Activated CD4-positive, alpha-beta T cell treated with anti-CD3 and anti-CD28 coated beads, Interleukin-2, amount 50 U/mL, for 4 hours (primary cell): ENCODE measurements at places on chromosomes 1 and 21.

- DNase-seq, result no peak
Observed at GRCh38 chr1:35870651-35871309, 12.2 kb upstream of the AGO1 start.

GRCh38 chr21:29372063-29372802 lies 73.5 kb downstream of the BACH1 start:
- DNase-seq, result peak; percentile 18

DNA sequence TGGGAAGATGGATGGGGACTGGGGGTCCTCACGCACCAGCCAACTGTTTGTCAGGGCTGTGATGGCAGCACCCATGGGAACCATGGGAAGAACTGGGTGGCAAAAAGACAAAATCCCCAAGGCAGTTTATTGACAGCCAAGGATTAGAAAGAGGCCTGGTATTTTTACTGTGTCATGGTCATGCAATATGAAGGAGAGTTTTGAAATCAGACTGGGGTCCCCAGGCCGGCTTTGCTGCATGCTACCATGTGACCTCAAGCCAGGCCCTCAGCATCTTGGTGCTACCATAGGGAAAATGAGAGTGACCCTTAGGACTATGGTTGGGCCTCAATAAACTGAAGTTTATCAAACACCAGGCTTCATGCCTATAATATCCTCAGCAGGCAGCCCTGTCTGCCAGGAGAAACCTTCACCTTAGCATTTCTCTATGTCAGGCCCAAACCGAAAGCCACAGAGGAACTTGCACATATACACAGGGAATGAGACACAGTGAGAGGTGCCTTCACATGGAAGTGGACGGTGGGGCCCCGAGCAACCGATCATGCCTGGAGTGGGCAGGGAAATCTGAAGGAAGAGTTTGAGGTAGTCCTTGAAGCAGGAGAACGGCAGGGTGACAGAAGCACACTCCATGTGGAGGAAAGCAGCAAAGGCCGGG lies 203.2 kb downstream of the HIVEP3 start:
- no peak for DNase-seq

DNA sequence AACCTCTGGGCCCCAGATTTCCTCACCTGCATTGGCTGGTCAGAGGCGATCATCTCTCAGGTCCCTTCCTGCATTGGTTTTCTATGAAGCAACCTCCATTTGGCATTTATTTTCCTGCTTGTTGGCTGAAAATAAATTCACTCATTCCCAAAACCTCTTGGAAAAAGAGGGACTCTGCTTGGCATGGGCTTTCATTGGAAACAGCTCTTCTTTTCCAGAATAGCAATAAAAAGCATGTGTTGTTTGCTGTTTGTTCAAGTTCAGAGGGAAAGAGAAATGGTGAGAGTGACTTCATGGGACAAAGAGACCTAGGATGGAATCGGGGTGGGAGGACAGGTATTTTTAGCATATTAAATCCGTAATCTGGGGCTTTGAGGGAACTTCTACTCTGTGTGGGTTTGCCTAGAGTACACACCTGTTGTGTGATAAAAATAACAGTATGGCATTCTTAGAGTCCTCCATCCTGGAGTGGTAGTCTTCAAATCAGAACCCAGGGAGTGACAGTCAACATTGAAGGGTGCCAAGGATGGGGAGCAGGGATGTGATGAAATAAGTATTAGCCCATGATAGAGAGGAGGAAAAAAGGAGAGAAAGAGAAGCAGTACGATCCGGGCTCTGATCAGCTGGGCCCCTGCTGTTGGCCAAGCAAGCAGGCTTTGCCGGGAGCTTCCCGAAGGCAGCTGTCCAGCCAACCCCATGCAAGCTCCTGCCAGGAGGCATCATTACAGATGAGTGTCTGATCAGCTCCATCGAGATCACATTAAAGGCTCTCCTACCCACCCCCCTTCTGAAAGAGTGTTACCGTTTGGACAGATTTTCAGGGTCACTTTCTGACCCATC lies 131.9 kb upstream of the NFIA start:
- no peak for DNase-seq

DNA sequence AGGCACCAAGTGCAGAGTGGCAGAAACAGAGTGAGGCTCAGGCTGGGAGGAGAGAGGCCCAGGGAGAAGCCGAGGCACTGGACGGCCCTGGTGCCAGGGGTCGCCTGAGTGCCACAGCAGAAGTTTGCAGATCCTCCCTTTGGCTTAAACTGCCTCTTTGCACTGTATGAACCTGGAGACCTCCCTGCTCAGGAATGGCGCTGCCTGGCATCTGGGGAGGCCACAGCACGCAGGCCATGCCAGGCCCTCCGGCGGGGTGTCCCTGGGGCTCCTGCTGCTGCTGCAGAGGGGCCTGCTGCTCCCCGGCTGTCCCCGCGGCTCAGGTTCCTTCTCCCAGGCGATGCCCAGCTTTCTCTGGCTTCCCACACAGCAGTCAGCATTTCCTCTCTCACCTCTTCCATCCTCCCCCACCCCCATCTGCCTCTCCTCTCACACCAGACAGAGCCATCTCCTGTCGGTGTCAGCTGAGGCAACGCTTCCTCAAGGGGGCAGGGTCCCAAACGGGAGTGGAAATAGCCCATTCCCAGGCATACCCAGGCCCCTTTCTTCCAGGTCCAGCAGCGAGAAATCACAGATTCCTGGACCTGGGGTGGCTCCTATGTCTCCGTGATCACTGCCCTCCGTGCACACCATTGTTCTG lies 35.2 kb downstream of the SYT6 start:
- DNase-seq, result no peak

DNA sequence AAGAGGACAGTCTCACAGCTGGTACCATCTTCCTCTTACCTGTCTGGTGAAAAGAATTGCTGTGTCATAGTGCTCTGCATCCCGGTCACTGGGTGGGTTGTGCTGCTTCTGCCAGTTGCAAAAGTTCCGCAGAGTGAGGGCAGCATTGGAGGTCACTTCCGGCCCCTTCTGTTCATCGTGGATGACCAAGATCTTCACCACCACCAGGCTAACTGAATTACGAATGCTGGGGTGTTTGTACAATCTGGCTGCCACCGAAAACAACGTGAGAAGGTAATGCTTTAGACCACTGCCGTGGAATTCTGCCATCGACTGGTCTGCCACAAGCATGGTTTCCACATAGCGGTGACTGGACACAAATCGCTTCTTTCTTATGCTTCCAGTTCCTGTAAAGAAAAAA lies 2.9 kb downstream of the ADAMTS1 start:
- no peak for DNase-seq

DNA sequence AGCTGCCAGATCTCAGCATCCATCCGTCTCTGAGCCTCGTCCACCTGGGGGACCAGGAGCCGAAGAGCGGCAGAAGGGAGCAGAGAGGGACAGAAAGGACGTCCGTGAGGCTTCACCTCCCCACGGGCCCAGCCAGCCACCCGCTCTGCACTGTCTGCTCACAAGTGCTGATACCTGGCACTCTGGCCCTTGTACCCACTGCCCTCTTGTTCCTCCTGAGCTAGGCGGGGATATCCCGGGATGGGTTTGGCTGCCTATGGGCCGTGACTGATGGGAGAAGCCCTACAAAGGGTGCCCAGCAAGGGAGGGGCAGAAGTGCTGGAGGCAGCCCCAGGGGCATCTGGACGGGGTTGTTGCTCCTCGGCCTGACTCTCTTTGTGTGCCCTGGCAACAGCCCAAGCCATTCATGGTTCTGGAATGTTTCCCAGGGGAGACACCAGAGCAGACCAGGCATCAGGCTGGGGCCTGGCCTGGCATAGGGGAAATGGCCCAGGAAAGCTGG lies 57.6 kb downstream of the LDLRAD2 start:
- DNase-seq, result no peak
